CD4-positive, alpha-beta T cell treated with Interleukin-15 for 4 hours (primary cell): ENCODE measurements at places on chromosomes 1 and 21.

- DNase-seq, result no peak
These were observed 117.9 kb downstream of the PLPP3 start for GRCh38 chr1:56461158-56462127.

GRCh38 chr1:68196676-68197075 is 35.6 kb downstream of the WLS start:
- DNase-seq, result no peak

DNA sequence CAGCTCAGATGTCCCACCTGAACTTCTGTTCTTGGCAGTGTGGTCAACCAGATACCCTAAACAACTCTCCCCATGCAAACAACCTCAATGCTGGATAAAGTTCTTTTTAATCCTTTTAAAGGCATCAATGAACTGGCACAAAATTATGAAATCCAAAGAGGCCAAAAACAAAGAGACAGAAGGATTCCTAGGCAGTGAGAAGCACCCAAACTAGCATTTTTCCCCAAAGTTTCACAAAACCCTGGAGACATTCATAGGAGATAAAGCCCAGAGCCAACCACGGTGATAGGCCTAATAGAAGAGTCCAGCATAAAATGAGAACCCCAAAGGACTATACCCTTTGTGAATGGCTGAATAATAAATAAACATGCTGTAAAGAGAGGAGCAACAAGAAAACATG is 50.7 kb downstream of the MATN1 start:
- DNase-seq, result no peak

DNA sequence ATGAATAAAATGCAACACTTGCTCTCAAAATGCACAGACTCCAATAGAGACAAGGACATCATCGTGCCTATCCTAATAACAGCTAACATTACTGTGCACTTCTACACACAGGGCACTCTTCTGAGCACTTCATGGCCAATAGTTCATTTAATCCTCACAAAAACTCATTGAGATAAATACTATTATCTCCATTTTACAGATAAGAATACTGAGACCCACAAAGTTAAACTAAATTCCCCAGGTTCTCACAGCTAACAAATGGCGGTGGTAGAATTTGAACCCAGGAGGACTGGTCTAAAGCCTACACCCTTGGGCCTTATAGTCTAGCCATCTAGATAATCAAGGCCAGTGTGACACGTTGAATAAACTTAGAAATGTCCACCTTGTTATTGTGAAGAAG is 328.6 kb downstream of the RRAGC start:
- DNase-seq, result no peak

GRCh38 chr21:44699502-44700001 is 2.6 kb downstream of the KRTAP10-12 start:
- DNase-seq, result no peak

- no peak for DNase-seq
These were observed 187.1 kb downstream of the CDC42BPA start for GRCh38 chr1:227131193-227131592.

GRCh38 chr1:159838715-159839114 is 12.0 kb downstream of the SLAMF8 start:
- DNase-seq, result no peak

DNA sequence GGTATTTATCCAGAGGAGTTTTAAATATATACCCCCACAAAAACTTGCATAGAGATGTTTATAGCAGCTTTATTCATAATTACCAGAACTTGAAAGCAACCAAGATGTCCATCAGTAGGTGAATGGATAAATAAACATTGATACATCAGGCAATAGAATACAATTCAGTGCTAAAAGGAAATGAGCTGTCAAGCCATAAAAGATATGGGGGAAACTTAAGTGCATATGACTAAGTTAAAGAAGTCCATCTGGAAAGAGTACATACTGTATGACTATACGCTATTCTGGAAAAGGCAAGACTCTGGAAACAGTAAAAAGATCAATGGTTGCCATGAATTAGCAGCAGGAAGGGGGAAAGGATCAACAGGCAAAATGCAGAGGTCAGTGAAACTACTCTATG is 366.7 kb downstream of the HHIPL2 start:
- DNase-seq, result no peak

- DNase-seq, result no peak
These were observed 25.4 kb downstream of the FMN2 start for GRCh38 chr1:240116831-240117769.

- no peak for DNase-seq
These were observed 29.4 kb upstream of the RBM15 start for GRCh38 chr1:110309767-110310166.

- no peak for DNase-seq
These were observed 27.3 kb upstream of the GLIS1 start for GRCh38 chr1:53766194-53766742.

DNA sequence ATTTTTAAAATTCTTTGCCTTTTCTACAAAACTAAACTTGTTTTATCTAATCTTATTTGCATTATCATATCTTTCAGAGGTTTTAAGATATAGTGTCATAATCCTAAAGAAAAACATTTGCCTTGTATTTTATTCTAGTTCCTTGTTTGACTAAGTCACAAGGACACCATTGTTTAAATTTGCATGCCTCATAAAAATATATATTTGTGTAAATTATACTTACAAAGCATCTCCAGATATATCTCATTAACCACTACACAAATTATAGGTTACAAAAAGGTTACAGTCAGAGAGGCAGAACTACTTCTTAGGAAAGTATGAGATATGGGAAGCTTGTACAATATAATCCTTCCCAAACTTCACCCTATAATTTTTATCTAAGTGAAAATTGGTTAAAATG is 4.2 kb upstream of the RGS13 start:
- no peak for DNase-seq

GRCh38 chr1:35539073-35539823 is 18.0 kb downstream of the KIAA0319L start:
- DNase-seq, result peak; percentile 38
